Lung (tissue), 17 donors: ENCODE measurements at places on chromosomes 16 and 17. TPM values are rescaled to one million over a fixed set of nuclear protein-coding genes. Genes with fewer than 3 reads are reported as not detected.

- H3K27me3 ChIP-seq: no peaks in the 10 kb centered on the region
- no peak overlapping the region for H3K4me3 ChIP-seq
- H3K36me3 ChIP-seq: no peaks in the 10 kb centered on the region
- H3K27ac ChIP-seq: no peak overlapping the region
- DNase-seq: no peak
Measured at GRCh38 chr17:1744551-1745512, 2.2 kb downstream of the SERPINF2 start.

- H3K36me3 ChIP-seq: no peaks in the 10 kb centered on the region
- no peaks in the 10 kb centered on the region for H3K27me3 ChIP-seq
- H3K4me1 ChIP-seq: no peaks in the 10 kb centered on the region
- H3K27ac ChIP-seq: no peak overlapping the region
Measured at GRCh38 chr16:14351647-14352046, 278.4 kb downstream of the PARN start.

DNA sequence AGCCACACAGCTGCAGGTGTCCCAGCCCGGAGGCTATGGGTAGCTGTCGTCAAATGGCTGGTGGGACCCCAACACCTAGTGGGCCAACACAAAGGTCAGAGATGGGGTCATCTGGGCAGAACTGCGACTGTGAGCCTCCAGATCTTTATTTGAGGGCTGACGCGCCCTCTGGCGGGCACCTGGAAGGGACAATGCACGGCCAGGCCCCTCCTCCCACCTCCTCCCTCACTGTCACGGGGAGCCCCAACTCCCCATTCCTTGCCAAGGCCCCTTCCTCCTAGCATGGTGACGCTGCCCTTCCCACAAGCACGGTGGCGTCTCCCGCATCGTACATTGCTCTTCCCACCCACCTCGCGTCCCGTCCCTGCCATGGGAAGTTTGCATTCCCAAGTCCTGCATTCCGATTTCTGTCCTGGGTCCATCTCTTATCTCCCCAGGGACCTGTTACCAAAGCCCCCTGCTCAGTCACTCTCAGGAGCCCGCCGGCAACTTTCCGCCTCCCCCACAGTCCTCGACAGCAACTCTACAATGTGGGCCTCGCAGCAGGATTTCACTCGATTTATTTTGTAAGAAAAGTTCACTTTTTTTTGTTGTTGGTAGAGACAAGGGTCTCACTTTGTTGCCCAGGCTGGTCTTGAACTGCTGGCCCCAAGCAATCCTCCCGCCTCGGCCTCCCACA lies 1.0 kb downstream of the TLE7 start:
- H3K27ac ChIP-seq: no peak overlapping the region
- no peak overlapping the region for H3K4me3 ChIP-seq
- H3K4me1 ChIP-seq: no peaks in the 10 kb centered on the region
- DNase-seq: no peak

DNA sequence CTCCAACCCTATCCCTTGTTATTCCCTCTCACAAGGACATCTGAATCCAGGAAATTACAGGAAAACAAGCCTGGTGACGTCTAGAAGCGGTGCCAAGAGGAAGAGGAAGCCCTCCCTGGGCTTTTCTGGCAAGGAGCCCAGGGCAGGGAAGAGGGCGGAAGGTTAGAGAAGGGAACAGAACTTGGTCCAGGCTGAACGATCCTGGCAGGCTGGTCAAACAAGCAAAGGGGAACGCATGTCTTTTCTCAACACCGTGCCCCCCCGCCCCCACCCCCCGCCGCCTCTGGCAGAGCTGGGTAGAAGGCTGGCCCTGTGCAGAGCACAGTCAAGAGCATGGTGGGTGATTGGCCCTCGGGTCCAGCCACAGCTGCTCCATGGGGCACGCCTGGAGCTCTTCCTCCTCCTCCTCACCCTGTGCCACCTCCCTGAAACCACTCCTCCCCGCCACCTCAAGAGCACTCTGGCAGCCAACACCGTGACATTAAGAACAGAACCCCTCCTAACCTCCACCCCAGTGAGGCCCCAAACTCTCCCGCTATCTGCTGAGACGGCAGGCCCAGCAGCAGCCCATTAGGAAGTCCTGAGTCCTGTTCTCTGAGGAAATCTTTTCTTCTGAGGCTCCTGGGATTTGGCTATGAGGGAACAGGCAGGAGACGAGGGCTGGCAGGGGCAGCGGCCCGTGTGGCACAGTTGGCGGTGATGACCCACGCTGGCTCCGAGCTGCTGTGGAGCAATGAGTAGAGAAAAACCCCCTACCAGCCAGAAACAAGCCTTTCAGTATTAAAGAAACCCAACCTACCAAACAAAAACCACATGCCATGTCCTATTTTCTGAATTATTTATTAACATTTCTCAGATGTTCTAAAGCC lies 7.3 kb downstream of the C16orf86 start:
- H3K36me3 ChIP-seq: peaks cover 2% of the 10 kb centered on the region
- no peak overlapping the region for H3K4me3 ChIP-seq
- H3K27ac ChIP-seq: peak overlapping the region; percentile 85
- peak; percentile 74 for DNase-seq
- no peaks in the 10 kb centered on the region for H3K27me3 ChIP-seq

DNA sequence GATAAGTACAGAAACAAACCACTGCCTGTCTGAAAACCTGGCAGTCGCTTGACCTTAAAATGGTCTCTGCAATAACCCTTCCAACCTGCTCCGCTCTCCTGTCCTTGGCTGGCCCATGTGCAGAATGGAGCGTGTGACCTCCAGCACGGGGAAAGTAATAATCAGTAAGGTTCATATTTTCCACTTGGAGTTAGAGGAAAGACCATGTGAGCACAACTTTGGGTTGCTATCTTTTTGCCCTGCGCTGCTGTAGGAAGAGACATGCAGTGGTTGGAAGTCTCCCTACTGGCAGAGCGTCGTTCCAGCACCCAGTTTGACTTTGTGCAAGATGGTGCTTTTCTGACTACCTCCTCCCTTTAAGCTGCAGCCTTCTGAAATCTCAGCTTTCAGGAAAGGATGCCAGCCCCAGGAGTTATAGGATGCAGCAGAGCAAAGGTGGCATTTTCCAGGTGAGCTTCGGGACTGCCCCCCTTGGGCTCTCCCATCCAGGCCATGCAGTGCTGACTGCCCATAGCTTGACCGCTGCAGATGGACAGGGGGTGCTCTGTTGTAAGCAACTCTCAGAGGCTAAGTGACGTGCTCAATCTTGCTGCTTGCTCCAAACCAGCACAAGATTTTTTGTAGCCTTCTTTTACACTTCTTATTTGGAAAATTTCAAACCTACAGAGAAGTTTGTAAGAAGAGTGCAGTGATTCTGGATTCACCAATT lies 110.7 kb upstream of the NOL11 start:
- no peak for DNase-seq
- H3K4me3 ChIP-seq: no peak overlapping the region
- peaks cover 6% of the 10 kb centered on the region for H3K4me1 ChIP-seq
- no peak overlapping the region for H3K27ac ChIP-seq
- H3K36me3 ChIP-seq: no peaks in the 10 kb centered on the region

Gene PRCD
- total RNA-seq: 3.3 TPM

Gene EXOC3L1
- total RNA-seq: 11.4 TPM

Gene TNFSF13
- 48.7 TPM for total RNA-seq

DNA sequence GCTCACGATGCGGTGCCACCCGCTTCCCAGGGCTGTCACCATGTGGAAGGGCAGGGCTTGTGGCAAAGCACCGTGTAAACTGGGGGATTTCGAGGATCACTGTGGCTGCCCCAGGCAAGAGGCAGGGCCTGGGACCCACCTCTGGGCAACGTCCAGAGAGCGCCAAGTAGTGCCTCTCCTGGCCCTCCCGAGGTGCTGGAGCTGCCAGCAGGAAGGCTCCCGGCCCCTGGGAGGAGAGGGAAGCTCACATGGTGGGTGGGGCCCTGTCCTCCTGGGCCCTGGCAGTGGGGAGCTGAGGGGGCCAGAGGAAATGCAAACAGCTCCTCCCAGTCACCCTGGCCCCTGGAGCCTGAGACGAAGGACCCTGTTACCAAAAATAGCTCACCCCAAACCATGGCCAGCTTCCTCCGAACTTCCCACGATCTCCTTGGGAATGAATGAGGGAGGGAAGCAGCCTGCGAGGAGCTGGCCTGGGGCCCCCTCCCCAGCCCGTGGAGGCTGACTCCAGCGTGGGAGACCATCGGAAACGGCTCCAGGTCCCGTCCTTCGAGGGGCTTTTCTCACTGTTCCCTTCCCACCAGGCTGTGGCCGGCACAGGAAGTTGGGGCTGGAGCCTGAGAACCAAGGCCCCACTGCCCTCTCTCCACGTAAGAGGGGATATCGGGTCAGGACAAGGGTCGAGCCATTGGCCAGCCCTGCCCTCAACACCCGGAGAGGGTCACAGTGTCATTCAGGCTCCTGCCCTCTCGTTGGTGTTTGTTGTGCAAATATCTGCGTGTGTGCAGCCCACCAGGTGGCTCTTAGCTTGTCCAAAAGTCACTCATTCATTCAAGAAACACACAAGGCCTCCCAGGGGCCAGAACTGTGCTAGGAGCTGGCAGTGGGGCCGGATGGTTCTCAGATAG lies 17.7 kb downstream of the VASN start:
- H3K27me3 ChIP-seq: no peaks in the 10 kb centered on the region
- no peak overlapping the region for H3K27ac ChIP-seq
- no peaks in the 10 kb centered on the region for H3K36me3 ChIP-seq
- no peak overlapping the region for H3K4me3 ChIP-seq
- H3K4me1 ChIP-seq: no peaks in the 10 kb centered on the region
- no peak for DNase-seq

- no peak overlapping the region for H3K4me3 ChIP-seq
- peaks cover 26% of the 10 kb centered on the region for H3K36me3 ChIP-seq
- H3K27me3 ChIP-seq: no peaks in the 10 kb centered on the region
- peaks cover 3% of the 10 kb centered on the region for H3K4me1 ChIP-seq
- DNase-seq: peak; percentile 45
Measured at GRCh38 chr17:37123941-37124820, 175.4 kb downstream of the AATF start.
